BJ (cell line): ENCODE measurements at places on chromosomes 6 and 20. TPM values are rescaled to one million over a fixed set of nuclear protein-coding genes. Genes with fewer than 3 reads are reported as not detected.
A peak's percentile ranks its signal among the peaks of the same experiment; 100 is the strongest.

CDYL gene
- polyA plus RNA-seq, result 21.6 and 21.9 TPM in 2 replicates

SLC35F1 gene
- polyA plus RNA-seq, result 0.02 TPM in 1 of 2 replicates, not detected in the other

LINC00237 gene
- polyA plus RNA-seq, result not detected in 2 replicates

PI16 gene
- polyA plus RNA-seq, result 0.09 and 0.21 TPM in 2 replicates

ZNF831 gene
- not detected in 2 replicates for polyA plus RNA-seq

DNA sequence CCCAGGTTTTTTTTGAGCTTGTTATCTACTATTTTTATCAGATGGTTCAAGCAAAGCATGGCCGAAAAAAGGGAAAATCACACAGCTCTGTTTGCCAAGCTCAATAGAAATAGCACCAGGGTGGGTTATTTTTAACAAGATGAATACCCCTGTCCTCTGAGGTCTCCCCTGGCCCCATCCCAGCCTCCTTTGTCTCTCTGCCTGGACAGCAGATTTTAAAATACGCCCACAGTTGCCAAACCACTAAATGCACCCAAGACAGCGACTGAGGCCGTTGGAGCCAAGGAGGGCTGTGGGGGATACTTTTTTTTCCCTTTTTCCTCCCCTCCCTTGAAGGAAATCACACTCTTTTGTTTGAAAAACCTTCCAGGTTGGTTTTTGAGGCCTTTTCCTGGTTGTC, 106.6 kb downstream of the VEGFA start:
- DNase-seq, result no peak

GRCh38 chr20:61871160-61871559, 194.5 kb downstream of the TAF4 start:
- no peak for DNase-seq

DNA sequence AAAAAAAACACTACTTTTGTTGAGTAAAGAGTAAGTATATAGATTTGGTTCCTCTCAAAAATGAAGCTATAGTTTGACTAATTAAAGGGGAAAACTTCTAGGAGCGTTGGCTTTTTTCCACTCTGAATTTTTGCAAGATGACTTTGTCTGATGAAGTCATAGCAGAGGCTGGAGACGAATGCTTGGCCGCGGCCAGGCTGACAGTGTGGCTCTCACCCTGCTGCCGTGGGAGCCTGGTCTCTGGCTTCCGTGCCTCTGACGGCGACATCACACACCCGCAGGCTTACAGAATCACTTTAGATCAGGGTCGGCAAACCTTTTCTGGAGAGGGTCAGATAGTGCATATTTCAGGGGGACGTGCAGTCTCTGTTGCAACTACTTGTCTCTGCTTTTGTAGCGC, 145.0 kb downstream of the PHACTR3 start:
- DNase-seq, result peak; percentile 58

GRCh38 chr6:127841811-127842210, 59.0 kb downstream of the THEMIS start:
- DNase-seq, result no peak

GRCh38 chr6:82976179-82976578, 89.5 kb downstream of the UBE3D start:
- no peak for DNase-seq

GRCh38 chr20:62694868-62695267, 13.8 kb upstream of the NTSR1 start:
- DNase-seq, result no peak

GRCh38 chr20:23096097-23096496, 10.0 kb upstream of the CD93 start:
- DNase-seq, result no peak

DNA sequence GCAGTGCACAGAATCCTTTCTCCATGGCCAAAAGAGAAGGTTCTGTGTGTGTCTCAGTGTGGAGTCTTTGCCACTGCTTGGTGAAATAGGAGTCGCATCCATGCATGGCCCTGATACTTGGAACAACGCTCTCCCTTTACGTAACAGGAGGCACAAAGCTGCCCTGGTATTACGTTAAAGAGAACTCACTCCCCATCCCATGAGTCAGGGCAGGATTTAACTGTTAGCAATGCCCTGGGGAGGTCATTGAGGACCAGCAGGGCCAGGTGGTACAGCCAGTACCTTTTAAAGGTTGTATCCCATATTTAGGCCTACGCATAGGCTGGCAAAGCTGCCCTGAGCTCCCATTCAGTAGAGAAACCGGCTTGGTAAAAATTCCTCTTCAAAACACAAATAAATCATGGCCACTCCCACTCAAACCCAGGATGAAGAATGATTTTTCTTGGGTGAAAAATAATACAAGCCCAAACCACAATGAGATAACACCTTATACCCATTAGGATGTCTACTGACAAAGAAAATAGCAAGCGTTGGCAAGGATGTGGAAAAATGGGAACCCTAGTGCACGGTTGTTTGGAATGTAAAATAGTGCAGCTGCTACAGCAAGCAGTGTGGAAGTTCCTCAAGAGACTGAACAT, 37.1 kb downstream of the MYLK4 start:
- no peak for DNase-seq

DNA sequence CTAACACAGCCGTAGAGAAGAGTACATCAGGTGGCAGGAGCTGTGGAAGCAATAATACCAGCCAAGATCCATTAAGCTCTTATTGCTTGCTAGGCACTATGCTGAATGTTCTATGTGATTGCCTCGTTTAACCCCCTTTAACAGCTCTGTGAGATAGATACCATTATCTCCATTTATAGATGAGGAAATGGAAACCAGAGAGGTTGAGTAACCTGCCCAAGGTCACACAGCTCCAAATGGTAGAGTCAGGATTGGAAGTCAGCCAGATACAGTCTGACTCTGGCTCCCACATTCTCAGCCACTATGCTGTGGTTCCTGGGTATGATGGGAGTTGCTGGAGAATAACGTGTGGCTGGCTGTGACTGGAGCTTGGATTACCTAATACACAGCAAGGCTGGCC, 92.4 kb downstream of the DLGAP4 start:
- DNase-seq, result no peak

DNA sequence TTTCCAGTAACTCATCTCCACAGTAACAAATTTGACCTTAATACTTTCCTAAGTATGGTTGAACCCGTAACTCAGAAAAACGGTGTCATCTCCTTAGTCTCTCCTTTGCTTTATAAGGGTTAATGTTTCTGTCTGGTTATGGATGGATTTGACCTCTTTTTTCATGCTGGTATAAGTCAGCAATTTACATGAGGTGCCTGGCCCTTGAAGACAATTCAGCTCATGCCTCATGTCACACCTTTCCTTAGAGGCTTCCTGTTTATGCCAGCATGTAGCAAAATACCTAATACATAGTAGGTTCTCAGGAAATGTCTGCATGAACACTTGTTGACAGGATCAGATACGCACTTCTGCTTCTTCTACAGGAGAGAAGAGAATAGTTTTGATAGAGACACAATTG, 37.7 kb upstream of the C20orf144 start:
- DNase-seq, result no peak

DNA sequence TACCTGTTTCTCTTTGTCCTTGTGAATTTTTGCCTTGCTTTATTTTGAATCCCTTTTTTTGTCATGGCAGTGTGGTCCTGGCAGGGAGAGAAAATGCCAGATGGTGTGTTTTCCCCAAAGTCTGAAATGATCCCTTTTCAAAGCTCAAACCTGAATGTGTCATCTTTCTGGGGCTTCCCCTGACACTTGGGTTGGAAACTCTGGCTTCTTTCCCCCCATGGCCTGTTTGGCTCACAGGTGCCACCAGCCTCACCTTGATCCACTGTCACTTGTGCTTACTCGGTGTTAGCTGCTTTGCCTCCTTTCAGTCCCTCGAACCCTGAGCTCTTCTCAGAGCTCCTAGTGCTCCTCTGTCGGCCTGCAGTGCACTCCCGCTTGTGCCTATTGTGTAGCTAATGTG, 22.3 kb downstream of the MYBL2 start:
- no peak for DNase-seq

- DNase-seq, result no peak
Measured at GRCh38 chr6:53347921-53348370, 804 bp downstream of the ELOVL5 start.

GRCh38 chr6:24205020-24205492, 79.0 kb downstream of the NRSN1 start:
- no peak for DNase-seq

DNA sequence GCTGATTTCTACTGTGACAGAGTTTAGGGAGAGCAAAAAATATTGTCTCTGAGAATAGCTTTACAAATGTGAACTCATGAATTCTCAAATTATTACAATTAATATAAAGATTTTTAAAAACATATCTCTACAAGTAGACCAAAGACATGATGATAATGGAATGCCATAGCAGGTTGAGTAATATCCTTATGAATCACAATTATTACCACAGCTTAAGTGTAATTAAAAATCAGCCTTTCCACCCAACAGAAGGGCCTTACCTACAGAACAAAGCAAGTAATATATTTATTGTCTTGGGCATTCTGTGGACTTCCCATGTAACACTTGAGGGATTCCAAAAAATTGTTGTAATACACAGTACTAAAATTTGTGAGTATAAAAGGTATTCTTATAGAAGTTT, 1099.6 kb upstream of the GJE1 start:
- no peak for DNase-seq

DNA sequence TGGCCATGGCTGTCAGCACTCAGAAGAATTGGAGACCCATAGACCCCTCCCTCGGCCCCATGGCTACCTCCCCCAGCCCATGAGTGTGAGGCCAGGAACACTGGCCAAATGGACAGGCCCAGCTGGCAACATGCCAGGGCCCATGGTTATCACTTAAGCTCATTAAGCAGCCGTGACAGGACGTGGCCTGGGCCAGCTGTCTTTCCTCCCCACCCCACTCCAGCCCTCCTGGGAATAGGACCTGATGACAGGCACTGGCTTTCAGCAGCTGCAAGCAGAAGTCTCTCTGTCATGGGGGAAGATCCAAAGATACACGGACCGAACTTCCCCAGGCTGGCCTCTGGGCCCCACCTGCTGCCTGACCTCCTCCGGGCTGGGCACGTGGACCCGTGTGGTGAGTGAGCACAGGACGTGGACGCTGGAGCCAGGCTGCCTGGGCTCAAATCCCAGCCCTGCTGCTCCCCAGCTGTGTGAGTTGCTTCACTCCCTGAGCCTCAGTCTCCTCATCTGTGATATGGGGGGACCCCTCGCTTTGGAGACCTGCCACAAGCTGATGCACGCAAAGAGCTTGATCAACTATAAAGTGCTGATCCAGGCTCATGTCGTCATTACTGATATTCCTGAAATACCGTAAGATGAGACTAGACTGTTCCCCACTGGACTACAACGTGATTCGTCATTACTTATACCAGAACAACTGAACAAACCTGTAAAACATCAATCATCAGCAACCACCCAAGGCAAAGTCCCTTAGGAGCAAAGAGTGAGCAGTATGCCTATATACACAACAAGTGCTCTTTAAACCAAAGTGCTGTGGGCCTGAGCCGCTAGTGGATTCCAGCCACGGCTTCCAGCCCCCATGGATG, 22.0 kb upstream of the VSTM2L start:
- no peak for DNase-seq

GRCh38 chr6:73452107-73452461, at the start of gene CGAS:
Gene CGAS (minus strand): TSS chr6:73452297. CDS start chr6:73452181, 116 bp downstream.
- DNase-seq, result peak; percentile 25

- no peak for DNase-seq
Measured at GRCh38 chr6:3695065-3695817, 56.3 kb downstream of the PXDC1 start.

- no peak for DNase-seq
Measured at GRCh38 chr6:14770040-14770439, 475.8 kb upstream of the JARID2 start.

DNA sequence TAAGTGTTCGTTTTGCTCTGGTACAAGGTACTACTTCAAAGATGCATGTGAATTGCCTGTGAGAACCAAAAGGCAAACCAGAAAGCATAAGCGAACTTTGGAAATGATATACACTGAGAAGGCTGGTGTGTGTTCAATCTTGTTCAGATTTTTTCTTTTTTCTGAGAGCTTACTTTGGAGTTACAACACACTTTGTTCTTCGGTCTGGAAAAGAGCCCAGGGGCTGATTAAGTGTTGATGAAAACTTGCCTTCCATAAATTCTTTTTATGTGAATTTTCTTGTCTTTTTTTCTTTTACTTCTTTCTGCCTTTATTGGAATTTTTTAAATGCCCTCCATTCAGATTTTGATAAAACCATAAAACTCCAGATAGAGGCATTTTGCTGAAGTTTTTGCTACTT, 395.1 kb upstream of the SASH1 start:
- DNase-seq, result peak; percentile 82

GRCh38 chr6:170464524-170464979, 88.6 kb downstream of the PSMB1 start:
- DNase-seq, result no peak

- peak; percentile 94 for DNase-seq
Measured at GRCh38 chr6:38131527-38131965, 312.0 kb downstream of the ZFAND3 start.

DNA sequence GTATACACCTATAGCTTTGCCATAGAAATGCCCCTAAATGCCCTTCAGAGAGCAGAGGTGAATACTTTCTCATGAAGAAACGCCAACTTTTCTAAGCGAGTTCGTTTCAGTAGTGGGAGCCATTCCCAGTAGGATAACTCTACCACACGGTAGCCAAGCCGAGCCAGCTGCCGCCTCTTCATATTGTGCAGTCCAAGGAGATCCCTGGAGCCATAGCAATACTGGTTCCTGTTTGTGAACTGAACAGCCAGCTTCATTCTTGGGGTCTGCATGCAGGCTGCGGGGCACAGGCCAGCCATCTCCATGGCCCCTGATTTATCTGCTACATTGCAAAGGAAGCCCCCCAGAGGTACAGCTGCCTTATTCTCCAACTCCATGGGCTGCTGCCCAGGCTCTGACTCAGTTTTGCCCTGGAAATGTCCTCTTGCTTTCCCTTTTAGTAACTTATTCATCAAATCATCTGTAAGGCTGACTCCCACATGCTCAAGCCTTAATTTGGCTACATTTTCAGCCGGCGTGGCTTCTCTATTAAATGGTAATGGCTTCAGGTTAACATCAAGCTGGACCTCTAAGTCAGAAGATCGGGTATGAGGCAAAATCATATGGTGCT, 12.8 kb downstream of the FASTKD5 start:
- DNase-seq, result no peak

DNA sequence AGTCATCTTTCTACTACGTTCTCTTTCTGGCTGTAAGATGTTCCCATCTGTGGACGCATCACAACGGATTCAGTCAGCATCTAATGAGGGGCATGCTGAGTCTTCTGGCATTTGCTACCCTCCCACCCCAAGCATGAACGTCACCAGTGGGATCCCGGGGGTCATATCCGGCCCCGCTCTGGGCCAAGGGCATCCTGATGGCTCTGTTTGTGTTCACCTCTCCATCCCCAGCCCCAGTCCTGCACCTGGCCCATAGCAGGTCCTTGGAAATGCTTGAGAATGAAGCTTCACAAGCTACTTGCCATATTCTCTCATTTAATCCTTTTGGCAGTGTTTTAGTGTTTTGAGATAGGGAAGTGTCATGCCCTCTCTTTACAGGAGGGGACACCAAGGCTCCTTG, 14.9 kb downstream of the APCDD1L start:
- DNase-seq, result no peak

DNA sequence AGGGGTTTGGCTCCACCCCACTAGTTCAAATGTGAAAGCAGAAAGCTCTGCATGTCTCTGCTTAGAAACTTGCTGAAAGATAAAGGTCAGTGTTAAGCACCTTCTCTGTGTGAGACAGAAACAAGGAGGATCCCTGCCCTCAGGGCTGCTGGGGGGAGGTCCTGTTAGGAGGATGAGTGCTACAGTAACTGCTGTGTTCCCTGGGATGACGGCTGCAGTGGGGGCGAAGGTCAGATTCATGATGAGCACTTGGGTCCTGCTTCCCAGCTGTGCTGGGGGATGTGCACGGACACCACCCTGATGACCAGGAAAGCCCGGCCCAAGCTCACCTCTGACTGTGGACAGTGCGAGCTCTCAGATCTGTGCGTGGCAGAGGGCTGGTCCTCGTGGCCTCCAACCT, 252.6 kb downstream of the DLL1 start:
- DNase-seq, result no peak

- DNase-seq, result no peak
Measured at GRCh38 chr6:27295301-27296079, 16.6 kb downstream of the POM121L2 start.
